ENCODE measurements at places on chromosomes 4 and X. TPM values are rescaled to one million over a fixed set of nuclear protein-coding genes. Genes with fewer than 3 reads are reported as not detected.

DNA sequence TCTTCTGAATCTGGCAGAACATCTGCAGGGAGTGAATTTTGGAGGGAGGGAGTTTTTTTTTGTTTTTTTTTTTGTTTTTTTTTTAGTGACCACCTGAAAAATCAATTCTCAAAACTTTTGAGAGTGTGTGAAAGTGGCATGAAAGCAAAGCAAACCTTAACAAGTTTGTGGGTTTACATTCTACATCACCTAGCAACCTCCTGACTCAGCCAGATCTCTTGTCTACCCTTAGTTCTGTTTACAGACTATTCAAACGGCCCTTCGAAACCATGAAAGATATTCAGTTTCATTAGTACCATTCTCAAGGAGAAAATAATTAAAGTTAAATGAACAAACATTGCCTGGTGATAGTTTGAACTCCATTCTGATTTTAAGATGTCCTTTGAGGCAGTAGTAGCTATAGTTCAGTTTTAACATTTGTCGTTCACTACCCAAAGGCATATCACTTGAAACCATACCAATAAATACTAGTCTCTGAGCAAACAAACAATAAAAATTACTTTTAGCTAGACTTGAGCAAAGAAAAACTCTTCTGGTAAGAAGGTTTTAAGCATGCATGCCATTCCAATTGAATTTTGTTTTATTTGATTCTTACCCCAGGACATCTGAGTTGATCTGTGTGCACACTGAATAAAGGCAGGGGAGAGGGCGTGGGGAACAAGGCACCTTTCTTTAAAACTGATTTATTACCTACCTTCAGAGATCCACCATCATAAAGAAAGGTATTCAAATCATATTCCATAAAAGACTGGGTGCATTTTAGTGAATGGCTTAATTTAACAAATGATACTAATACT lies 137.7 kb downstream of the ARX start:
- DNase-seq = no peak

The MAB21L2 gene
- not detected for total RNA-seq

GRCh38 chr4:71415491-71415890 lies 76.7 kb downstream of the SLC4A4 start:
- no peak for DNase-seq

DNA sequence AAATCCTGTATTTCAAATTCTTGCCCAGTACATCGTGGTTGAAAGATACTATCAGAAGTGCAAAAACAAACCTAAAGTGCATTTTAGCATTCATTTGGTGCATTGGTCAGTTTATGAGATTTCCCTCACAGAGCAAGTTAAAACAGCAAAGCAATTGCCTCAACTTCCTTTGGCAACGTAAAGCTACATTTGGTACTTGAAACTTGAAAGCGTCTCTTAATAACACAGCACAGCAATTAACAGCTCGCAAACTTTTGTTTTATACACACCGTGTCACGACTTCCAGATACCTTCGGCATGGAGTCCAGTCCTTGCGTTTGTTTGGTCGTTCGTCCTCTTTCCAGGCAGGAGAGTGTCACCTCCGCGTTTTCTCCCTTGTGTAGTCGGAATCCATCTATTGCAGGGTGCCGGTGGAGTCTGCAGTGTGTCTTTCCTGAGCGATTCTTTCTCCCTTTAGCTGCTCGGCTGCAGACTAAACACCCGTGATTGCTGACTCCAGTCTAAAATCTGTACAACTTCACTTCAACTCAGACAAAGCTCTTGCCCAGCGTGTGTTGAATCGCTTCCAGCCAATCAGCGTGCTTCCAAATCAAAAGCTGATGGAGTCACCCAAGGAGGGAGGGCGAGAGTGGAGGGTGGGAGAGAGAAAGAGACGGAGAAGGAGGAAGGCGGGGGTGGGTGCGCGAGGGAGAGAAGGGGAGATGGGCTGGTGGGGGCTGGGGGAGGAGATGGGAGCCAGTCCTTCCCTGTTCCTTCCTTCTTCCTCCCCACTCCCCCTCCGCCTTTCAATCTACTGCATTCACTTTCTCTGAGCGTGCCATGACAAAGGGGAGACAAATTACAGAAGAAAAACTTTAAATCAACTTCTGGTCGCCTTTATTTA lies at the start of gene PCDH18:
Gene PCDH18, minus strand, starts transcription at position 509 of the 883 bp plus-strand sequence. Its CDS starts 406 bp downstream, at position 103.
- DNase-seq = peak; percentile 89

DNA sequence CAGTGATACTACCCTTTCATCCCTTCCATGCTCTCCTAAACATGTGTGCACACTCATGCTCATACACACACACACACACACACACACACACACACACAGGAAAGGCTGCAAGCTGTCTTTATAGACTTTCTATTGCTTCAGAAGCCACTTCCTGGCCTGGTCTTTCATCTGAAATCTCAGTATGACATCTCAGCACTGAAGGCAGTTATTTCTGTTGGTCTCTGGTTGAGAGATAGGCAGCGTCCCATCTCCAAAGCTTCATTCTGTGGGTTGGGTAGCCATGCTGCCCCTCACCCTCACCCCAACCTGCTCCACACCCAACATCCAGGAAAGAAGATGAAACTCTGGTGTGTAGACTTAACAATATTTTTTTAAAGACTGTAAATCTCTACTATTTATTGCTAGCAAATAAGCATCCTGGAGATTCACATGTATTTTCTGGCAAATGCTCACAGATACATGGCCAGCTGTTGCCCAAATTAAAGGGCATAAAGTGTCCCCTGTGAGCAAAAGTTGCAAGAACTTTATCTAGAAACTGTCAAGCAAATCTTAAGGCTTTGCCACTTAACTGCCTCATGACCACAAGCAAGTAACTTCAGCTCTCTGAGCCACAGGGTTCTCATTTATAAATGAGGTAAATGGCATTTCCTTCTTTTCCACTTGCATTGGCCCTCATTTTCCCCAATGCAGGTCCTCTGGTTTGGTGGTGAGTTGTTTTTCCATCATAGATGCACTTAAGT lies 189.8 kb upstream of the AFF2 start:
- no peak for DNase-seq

GRCh38 chr4:110172972-110173371 lies 25.4 kb downstream of the ELOVL6 start:
- DNase-seq = no peak

DNA sequence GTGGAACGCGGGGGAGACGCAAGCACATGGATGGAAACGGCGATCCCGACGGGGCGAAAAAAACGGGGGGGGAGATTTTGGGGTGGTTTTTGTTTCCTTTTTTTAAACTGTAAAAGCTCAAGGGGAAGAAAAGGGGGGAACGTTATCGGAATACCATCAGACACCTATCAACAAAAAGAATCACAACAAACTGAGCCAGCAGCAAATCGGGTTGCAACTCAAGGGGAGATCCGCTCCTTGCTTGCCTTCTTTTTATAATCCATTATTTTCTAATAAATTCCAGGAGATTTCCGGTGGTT lies 616 bp downstream of the MAML3 start:
- DNase-seq = no peak

GRCh38 chr4:86358257-86358656 lies 1.6 kb downstream of the MAPK10 start:
- DNase-seq = no peak

DNA sequence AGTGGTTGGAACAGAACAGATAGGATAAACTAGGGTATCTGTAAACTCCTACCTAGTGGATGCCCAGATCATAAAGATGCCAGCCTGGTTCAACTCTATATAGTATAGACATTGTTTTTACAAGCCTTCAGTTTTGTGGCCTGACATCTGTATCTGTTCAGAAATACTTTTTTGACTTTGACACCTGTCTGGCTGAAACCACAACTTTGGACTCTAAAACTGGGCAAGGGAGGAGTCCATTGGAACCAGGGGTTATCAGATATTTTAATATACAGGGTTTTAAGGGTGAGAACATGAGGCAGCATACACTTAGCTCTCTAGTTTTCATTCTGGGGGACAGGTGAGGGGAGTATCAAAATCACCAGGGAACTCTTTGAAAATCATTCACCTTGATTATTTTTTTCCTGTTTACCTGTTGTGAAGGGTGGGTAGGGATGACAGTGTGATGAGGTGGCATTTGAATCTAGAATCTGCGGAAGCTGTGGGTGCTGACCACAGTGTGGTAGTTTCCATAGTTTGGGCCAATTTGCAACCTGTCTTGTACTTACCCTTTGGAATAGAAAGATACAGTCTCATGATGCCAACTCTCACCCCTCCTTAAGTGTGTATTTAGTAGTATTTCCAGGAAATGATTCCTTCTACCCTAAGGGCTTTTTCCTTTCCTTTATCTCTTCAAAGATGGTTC lies 20.6 kb downstream of the GAB1 start:
- no peak for DNase-seq

The TLR8 gene
- total RNA-seq = 1.5 TPM

- no peak for DNase-seq
These were observed 711 bp downstream of the ACE2 start for GRCh38 chrX:15600049-15600448.

The P2RY4 gene
- total RNA-seq = not detected

GRCh38 chr4:42905591-42905990 lies 13.1 kb downstream of the GRXCR1 start:
- DNase-seq = no peak

GRCh38 chr4:73438048-73438447 lies 2.0 kb downstream of the AFP start:
- DNase-seq = no peak

The WNK3 gene
- total RNA-seq = 0.73 TPM

- peak; percentile 71 for DNase-seq
These were observed 1.1 kb upstream of the PDLIM3 start for GRCh38 chr4:185536411-185536709.

DNA sequence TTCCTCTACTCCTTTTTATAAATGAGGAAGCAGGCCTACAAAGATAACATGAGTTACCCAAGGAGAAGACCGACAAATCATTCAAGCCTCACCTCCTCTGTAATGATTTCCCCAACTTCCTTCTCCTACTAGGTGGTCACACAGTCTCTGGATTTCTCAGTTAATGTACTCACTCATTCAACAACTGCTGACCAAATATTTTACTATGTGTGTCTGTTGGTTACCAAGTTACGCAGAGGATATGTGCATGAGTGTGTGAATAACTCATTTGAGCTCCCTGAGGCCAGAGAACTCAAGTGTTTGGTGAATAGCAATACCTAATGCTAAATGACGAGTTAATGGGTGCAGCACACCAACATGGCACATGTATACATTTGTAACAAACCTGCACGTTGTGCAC lies 10.4 kb downstream of the CASK start:
- DNase-seq = no peak

GRCh38 chr4:167088115-167088514 lies 146.2 kb downstream of the SPOCK3 start:
- DNase-seq = no peak

DNA sequence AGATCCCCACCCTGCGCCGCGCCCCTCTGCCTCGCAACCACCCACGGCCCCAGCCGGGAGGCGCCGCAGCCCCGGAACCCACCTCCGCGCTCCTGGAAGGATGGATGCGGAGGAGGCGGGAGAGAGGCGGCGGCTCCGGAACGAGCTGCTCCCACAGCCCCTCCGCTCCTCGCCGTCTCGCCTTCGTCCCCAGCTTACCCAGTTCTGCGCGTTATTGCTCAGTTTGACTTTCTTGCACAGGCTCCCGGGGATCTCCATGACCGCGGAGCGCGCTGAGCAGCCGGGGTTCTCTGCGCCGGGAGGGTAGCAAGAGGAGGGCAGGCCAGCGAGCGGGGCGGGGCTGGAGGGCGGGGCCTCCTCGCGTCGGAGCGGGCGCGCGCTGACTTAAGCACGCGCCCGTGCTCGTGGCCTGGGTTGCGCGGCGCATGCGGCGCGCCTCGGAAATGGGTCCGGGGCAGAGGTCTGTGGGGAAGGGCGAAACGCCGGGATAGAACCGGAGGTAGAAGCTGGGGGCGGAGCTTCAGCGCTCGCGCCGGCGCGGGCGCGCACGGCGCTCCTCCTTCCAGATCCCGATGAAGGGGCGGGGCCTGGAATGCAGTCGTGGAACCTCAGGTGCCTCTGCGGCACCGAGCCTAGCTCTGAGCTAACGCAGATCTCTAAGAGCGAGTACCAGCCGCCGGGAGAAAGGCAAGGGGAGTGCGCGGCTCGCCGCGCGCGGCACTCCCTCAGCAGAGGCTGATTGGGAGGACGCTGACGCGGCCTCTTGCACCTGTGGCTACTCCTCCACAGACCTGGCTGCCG lies at the start of gene PAPSS1:
Gene PAPSS1, minus strand, starts transcription at position 313 of the 801 bp plus-strand sequence. Its CDS starts 55 bp downstream, at position 258.
- DNase-seq = peak; percentile 97

DNA sequence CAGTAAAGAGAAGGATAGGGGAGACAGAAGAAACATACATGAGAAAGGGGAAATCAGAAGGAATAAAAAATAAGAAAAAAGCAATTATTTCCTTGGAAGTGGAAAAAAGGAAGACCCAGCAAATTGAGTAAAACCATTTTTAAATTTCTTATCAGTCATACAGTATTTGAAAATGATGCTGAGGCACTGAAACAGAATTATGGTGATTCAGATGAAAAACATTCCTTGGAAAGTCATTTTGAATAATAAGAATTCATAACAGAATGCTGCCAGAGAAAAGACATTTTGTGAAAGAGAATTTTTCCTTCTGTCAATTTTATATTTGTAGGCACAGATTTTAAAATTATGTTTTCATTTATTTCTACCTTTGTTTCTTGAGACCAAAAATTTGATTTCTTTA lies 895.5 kb upstream of the EPHA5 start:
- DNase-seq = no peak

The CXCL8 gene
- total RNA-seq = not detected

GRCh38 chrX:109707319-109707718 lies 25.7 kb downstream of the ACSL4 start:
- no peak for DNase-seq

The ANK2 gene
- 284 TPM for total RNA-seq

GRCh38 chrX:20414762-20415445 lies 148.2 kb upstream of the RPS6KA3 start:
- DNase-seq = no peak

DNA sequence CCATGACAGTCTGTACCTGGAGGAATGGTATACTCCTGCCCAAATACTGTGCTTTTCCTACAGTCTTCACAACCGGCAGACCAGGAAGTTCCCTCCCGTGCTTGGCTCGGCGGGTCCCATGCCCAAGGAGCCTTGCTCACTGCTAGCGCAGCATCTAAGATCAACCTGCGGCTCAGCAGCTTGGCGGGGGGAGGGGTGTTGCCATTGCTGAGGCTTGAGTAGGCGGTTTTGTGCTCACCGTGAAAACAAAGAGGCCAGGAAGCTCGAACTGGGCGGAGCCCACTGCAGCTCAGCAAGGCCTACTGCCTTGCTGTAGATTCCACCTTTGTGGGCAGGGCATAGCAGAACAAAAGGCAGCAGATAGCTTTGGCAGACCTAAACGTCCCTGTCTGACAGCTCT lies 152.7 kb downstream of the TEX11 start:
- DNase-seq = no peak

GRCh38 chr4:184790826-184791225 lies 34.9 kb downstream of the ACSL1 start:
- no peak for DNase-seq

DNA sequence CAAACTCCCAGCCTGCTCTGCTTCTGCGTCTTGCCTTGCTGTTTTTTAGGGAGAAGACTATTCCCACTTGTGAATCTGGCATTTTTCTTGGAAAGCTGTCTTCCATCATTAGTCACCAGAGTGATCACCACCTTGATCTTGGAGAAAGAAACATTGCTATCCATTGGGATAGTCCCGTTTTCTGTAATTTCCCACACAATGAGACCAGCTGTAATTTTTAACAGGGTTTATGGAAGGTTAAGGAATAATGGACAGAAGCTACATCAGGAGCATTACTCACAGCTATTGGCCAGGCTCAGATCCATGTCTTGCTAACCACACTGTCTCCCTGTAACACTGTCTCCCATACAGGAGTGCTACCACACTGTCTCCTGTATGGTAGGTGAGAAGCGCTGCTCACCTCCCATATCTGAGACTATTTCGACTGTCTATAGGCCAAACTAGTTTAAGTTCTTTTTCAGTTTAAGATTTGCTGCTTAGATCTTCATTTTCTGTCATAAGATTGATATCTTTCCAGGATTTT lies 523.0 kb downstream of the SPRY1 start:
- no peak for DNase-seq

- DNase-seq = no peak
These were observed 30.4 kb downstream of the PGRMC1 start for GRCh38 chrX:119266364-119266995.

Data from Right ventricle myocardium inferior (tissue), 1 donor.